ENCODE measurements at places on chromosomes 5 and 9. TPM values are rescaled to one million over a fixed set of nuclear protein-coding genes. Genes with fewer than 3 reads are reported as not detected.

DNA sequence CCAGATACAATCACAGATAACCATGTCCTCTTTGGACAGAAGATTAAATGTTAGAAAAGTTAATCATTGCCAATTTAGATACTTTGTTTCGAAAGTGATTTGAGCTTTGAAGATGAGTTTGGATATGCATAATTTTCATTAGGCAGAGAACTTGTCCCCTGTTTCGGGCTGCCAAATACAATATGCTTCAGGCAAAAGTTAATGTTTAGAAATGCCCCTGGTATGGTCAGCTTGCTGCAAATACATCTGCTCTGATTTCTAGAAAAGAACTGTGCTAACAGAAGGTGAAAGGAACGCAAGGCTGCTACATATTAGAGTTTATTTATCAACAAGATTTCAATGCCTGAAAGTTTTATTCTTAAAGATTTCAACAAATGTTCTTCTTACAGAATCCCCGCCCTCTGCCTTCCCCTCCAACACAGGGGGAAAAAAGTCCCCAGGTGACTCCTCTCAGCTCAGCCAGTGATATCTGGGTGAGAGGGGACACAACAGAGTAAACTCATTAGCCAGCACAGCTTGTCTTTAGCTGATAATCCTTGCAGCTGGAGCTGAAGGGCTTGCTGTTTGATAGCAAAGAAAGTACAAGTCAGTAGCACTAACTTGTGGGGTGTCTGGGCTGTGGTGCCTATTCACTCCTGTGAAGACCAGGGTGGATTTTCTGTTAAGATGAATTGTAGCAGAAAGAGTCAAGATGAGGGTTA is 435.7 kb downstream of the DMAC1 start:
- H3K27me3 ChIP-seq: no peaks in the 10 kb centered on the region
- H3K27ac ChIP-seq: no peak overlapping the region
- H3K4me1 ChIP-seq: no peaks in the 10 kb centered on the region
- no peak for DNase-seq

DNA sequence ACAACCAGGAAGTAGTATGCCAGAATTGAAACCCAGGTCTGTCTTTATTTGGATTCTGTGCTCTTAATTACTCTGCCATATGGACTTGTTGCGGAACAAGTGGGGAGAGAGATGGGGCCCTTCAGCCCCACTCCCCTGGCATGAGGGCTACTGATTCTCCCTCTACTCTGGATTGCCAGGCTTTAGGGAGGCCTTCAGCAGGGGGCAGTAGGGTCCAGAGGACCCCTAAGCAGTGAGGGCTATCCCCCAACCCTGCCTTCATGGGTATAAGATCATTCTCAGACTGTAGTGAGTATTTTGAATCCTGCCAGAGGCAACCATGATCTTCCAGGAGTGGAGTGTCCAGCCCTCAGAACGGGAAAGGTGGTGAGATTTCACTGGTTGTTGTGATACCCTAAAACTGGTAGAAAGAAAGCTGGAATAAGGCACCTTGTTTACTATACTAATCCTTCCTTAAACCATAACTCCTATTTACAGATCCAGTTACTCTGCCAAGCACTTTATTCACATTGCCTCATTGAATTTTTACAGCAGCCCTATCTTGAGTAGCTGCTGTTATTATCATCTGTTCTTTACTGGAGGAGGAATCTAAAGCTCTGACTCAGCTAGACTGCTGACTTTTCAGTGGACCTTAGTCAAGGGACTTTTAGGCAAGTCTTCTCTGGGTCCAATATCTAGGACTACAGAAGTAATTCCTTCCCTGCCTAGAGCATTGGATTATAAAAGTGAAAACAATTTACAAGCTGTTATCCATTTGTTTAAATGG is 31.3 kb upstream of the LARP1 start:
- no peaks in the 10 kb centered on the region for H3K36me3 ChIP-seq
- no peak overlapping the region for H3K27ac ChIP-seq
- H3K4me1 ChIP-seq: no peaks in the 10 kb centered on the region
- H3K27me3 ChIP-seq: no peaks in the 10 kb centered on the region

GRCh38 chr5:158970121-158970520 is 129.6 kb downstream of the EBF1 start:
- H3K36me3 ChIP-seq: peaks cover 2% of the 10 kb centered on the region
- H3K4me3 ChIP-seq: no peak overlapping the region
- H3K4me1 ChIP-seq: peaks cover 19% of the 10 kb centered on the region
- no peak for DNase-seq
- no peaks in the 10 kb centered on the region for H3K27me3 ChIP-seq
- H3K27ac ChIP-seq: no peak overlapping the region

DNA sequence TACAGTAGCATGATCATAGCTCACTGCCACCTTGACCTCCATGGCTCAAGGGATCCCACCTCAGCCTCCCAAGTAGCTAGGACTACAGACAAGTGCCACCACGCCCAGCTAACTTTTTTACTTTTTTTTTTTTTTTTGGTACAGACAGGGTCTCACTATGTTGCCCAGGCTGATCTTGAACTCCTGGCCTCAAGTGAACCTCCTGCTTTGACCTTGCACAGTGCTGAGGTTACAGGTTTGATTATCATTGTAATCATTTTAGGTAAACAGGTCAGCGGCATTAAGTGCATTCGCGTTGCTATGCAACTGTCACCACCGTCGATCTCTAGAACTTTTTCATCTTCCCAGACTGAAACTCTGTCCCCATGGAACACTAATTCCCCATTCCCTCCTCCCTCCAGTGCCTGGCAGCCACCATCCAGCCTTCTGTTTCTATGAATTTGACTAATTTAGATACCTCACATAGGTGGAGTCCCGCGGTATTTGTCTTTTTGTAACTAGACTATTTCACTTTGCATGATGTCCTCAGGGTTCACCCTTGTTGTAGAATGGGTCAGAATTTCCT is 5.8 kb upstream of the CARD19 start:
- no peak for DNase-seq
- H3K27me3 ChIP-seq: no peaks in the 10 kb centered on the region
- no peak overlapping the region for H3K4me3 ChIP-seq
- peaks cover 48% of the 10 kb centered on the region for H3K4me1 ChIP-seq
- peaks cover 19% of the 10 kb centered on the region for H3K36me3 ChIP-seq
- no peak overlapping the region for H3K27ac ChIP-seq

DNA sequence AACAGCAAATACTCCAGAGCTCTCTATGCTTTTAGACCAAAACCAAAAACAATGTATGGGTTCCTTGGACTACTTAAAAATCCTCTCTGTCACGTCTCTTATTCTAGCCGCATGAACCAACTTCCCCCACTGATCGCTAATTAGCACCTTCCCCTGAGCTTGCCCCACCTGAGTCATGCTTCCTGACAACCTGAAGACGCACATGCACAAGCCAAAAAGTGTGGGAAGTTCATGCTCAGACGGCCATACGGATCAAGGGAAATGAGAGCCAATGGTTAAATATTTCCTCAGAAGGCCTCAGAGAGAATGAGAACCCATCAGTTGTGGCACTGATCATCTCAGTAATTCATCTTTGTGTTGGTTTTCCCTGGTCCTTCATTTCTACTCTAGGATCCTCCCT is 199.7 kb downstream of the BNC2 start:
- no peak overlapping the region for H3K4me3 ChIP-seq
- no peaks in the 10 kb centered on the region for H3K36me3 ChIP-seq
- H3K27ac ChIP-seq: no peak overlapping the region
- no peaks in the 10 kb centered on the region for H3K27me3 ChIP-seq
- H3K4me1 ChIP-seq: no peaks in the 10 kb centered on the region

DNA sequence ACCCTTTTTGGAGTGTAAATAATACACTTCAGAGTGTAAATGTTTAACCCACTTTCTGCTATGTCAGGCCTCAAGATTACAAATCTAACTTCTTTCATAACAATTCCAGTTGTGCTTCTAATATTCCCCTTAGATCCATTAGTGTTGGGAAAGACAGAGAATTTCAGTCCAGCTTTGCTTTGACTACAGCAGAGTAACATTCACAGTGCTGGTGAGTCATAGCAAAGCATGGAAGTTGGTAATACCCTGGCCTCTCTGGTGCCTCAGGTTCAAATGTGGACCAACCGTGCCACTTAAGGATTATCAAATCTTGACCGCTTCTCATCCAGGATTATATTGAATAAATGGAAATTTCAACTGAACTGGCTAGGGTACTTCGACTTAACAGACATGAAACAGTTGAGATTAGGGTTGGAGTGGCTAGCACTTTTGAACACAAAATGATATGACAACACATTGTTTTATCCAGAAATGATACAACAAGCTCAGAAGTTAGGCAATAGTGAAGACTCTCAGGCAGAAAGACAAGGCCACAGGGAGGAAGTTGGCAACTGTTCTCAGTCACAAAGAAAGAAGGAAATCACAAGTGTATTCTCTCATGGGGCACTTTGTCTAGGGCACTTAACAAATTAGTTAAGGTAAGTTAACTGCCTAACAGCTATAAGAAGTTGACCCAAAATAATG is 24.4 kb upstream of the RASA1 start:
- no peaks in the 10 kb centered on the region for H3K4me1 ChIP-seq
- H3K4me3 ChIP-seq: no peak overlapping the region
- no peaks in the 10 kb centered on the region for H3K36me3 ChIP-seq
- H3K27me3 ChIP-seq: no peaks in the 10 kb centered on the region
- DNase-seq: no peak

GRCh38 chr5:83577036-83577636 is 105.6 kb downstream of the VCAN start:
- H3K4me1 ChIP-seq: no peaks in the 10 kb centered on the region
- H3K4me3 ChIP-seq: no peak overlapping the region
- no peaks in the 10 kb centered on the region for H3K27me3 ChIP-seq
- DNase-seq: no peak
- H3K27ac ChIP-seq: no peak overlapping the region

The PCDHGA1 gene
- total RNA-seq: 0.53 TPM
